ENCODE measurements at places on chromosomes 5 and 9.

GRCh38 chr9:79656169-79656568 is 84.4 kb downstream of the TLE4 start:
- DNase-seq = no peak

GRCh38 chr9:131423171-131423581 is 29.3 kb downstream of the PRRC2B start:
- DNase-seq = peak; percentile 77

DNA sequence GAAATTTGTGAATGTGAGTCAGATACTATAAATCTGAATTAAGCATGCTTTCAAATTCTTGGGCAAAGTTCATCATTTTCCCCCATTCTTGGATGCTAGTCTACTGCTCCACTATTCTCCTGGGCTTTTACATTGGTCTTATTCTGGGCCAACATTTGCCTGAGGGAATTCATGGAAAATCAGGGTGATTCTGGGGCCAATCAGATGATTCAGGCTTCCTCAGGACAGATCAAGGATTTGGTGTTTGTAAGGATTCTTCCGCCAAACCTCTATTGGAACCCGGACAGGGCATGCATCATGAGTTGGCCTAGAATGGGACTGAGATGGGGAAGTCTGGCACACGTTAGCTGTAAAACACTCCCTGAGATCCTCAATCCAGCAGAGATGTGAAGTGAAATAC is 113.8 kb downstream of the MEF2C start:
- DNase-seq = peak; percentile 62

GRCh38 chr5:62473209-62473608 is 60.6 kb downstream of the IPO11 start:
- peak; percentile 47 for DNase-seq

DNA sequence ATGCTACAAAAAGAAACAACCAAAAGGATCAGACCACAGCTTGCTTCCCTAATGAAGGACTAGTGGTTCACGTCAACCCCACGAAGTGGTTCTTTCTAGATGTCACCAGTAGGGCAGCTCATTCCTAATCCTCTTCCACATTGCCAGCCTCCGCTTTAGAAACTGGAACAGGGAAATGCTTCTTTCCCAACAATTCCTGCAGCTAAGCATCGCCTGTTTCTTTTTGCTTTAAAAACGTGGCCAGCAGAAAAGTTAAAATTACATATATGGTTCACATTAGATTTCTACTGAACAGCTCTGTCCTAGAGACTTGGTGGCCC is 100.2 kb downstream of the MTX3 start:
- no peak for DNase-seq

GRCh38 chr5:148778882-148779281 is 47.5 kb upstream of the ADRB2 start:
- DNase-seq = no peak

DNA sequence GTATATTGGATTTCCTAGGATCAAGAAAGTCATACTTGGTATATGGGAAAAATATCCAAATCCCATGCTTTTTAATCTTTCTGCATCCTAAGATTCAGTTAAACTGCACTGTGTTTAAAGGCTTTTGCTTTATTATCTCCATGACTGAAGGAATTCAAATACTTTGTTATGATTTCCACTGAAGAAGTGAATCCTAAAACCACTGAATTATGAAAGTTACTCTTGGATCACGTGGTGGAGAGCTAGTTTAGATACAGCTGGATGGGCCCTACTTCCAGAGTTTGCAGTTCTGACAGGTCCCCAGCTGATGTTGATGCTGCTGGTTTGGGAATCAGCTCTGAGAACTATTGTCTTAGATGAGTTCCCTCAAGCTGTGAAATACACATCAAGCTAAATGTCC is 5.0 kb downstream of the DAB2 start:
- DNase-seq = no peak

DNA sequence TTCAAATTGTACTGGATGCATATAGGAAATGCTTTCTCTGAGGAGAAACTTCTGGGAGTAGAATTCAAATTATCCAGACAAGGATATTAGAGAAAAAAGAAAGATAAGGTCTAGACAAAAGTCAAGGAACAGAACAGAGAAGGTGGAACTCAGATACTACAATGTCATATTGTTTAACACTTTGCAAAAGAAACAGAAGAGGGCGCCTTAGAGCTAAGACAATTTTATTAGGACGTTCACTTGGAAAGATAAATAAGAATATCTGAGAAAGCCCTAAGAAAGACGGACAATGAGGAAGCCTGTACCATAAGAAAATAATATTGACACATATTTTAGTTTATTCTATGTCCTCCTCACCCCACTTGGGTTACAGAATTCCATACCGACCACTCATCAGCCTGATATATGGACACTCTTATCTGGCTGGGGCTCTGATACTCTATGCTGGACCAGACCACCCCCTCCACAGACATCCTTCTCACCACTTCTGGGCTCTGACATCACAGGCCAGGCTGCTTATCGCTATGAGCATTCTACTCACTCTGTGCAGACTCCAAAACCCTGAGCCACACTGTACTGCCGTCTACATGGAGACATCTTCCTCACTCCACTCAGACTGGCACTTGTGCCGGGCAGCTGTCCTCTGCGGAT is 9.1 kb upstream of the AK3 start:
- peak; percentile 75 for DNase-seq

DNA sequence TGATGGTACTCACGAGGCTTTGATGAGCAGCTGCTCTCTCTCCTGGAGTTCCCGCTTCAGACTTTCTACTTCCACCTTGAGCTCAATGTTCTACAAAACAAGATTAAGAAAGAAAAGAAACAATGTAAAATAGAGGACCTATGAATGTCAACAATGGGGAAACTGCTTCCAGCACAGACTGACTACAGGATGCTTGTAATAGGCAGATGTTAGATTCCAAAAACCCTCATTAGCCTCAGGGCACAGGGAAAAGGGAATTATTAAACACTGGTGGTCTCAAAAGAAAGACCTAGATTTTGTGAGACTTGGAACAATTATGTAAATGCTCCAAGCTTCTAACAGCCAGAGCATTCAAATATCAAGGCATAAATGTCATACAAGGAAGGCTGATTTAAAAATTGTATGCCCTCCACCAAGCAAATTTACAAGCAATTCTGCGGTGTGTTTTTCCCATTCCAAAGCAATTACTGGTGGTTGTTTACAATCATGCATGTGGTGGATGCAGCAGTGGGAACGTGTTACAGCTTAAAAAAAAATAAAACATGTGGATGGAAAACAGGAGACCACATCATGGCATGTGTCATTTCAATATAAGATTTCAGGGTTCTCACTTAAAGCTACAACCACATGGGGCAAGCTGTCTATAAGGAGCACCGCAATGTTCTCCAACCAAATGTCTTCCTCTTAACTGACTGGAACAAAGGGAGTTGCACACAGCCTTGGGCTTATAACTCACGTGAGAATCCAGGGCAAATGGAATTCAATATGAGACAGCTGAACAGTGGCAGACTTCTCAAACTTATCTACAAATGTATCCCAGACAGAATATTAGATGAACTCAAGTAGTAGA is 34.0 kb downstream of the CDK5RAP2 start:
- no peak for DNase-seq

DNA sequence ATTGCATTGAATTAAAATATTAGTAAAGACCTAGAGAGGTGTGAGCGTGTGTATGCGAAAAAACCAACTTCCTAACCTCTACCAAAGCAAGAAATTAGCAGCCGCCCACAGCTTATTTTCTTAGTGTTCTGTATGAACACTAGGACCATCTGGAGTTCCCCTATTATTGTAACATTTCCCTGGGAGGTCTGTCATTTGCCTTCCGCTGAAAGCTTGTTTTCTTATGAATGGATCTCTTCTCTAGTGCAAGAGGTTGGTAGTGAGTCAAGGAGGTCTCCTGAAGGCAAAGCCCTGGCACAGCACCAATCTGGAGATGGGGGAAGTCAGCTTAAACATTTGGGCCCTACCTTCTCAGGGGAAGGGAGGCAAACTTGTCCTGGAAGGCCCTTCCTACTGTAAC is 10.8 kb downstream of the TNFSF8 start:
- no peak for DNase-seq

DNA sequence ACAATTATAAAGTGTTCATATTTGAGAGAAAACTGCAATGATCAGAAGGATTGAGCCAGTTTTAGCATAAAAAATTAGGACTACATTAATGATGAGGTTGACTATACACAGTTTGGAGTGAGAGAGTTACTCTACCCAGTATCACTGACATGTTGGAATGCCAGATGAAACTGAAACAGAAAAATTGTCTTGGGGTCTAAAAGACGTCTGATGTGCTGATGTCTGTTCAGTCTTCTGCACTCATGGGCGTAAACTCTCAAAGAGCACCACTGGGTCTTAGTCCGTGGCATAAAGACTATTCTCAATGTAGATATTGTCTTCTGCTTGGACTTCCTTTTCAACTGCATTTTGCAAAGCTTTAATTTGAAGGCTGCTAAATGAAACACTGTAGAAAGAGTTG is 29.5 kb downstream of the HAVCR1 start:
- DNase-seq = no peak

GRCh38 chr9:122179054-122179689 is 19.5 kb downstream of the MORN5 start:
- no peak for DNase-seq

DNA sequence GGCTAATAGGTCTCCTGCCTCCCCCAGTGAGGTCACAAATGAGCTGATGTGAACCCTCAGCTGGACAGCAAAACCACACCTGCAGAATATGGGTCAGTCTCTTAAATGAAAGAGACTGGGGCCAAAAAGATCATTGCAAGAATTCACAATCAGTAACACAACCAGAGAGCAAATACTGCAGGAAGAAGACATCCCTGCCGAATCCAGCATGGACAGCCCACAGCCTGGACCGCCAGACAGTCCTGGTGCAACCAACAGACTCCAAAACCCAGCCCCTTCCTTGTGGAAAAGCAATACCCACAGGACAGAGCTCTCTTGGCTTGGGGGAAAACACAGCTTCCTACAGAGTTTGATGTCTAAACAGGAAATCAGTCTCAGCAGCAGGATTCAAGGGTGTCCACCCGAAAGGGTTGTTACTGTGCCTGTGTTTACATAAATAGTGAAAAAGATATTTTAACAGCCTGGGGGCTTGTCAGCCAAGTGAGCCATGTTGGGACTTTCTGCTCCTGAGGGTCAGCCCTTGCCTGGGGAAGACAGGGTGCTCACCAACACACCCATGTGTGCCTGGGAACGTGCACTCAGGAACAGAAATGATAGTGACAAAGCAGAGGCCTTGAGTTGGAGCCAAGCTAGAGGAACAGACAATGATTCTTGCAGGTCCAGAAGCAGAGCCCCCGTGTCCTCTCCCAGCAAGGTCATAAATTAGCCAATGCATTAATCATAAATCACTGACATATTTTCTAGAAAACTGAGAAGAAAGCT is 106.2 kb downstream of the SEMA5A start:
- DNase-seq = peak; percentile 62

DNA sequence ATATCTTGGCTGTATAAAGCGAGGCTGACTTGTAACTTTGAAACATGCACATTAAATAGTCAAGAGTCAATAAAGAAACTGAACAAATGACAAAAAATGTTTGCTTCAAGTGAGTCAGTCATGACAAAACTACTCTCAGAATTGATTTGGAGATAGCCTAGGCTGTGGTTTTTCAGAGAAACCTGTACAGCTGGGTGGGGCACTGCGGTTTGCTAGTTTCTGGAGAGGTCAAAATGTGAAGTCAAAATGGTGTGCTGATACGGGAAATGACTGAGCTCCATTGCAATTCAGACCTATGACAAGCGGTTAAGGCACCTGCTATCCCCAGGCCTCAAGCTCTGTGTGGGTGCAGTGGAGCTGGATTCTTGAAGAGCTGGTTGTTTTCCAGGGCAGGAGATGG is 10.3 kb upstream of the CD180 start:
- peak; percentile 97 for DNase-seq

DNA sequence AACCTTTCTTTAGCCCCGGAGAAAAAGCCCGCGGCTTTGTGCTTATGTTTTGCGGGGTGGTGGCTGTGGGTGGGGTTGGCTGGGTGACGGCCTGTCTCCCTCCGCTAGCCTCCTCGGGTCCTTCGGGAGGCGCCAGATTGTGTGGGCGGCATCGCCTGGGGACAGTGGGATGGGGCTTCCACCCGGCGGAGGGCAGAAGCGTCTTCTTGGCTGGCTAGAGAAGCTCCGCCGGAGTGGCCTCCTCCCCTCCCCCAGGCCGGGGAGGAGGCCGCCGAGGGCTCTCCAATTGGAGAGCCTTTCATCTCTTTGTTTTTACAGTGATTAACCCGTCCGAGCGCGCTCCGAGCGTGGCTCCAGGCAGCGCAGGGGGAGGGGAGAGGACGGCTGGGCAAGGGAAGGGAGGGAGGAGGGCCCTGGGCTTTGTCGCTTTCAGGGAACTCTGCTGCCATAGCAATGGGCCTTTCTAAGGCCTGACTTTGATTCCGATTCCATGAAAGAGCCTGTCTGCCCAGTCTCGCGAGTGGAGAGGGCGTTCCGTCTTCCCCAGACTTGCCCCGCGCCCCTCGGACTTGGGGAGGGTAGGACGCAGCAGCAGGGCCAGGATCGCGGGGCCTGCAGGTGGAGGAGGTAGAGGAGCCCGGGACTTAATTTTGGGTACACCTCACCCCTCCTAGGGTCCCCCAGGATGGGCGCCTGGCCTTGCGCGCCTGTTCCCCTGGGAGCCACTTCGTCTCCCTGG is 36.7 kb upstream of the TIFAB start:
- DNase-seq = peak; percentile 76

GRCh38 chr5:131992370-131992769 is 19.1 kb downstream of the ACSL6 start:
- DNase-seq = no peak

GRCh38 chr9:92657296-92658094 is 12.4 kb downstream of the IPPK start:
- DNase-seq = no peak

- DNase-seq = no peak
Observed at GRCh38 chr5:140842798-140843733, 2.1 kb downstream of the PCDHA8 start.

DNA sequence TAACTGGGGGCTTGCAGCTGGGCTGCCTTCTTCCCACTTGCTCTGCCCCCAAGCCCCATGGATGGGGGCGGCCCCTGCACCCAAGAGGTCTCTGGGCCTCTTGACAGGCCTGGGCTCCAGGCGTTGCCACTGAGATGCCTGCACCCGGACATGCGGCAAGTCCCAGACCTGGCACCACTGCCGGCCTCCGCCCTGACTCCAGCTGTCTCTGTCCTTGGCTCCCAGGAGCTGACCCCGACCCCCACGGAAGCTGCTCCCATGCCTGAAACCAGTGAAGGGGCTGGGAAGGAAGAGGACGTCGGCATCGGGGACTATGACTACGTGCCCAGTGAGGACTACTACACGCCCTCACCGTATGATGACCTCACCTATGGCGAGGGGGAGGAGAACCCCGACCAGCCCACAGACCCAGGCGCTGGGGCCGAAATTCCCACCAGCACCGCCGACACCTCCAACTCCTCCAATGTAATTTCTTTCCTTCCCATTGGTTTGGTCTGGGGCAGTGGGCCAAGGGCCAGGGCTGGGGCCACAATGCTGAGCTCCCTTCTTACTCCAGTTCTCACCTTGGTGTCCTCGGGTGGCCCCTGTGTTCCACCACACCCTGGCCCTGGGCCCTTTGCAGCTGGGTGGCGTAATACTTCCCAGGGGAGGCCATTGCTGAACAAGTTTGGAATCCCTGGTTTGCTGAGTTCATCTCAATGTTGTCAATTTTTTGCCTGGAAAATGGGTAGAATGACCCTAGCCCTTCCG is 88.6 kb downstream of the COL5A1 start:
- no peak for DNase-seq

- peak; percentile 93 for DNase-seq
Observed at GRCh38 chr9:94867842-94868312, 141.4 kb downstream of the AOPEP start.

- no peak for DNase-seq
Observed at GRCh38 chr5:106393276-106393675, 1277.5 kb downstream of the EFNA5 start.

- peak; percentile 43 for DNase-seq
Observed at GRCh38 chr5:65611524-65611923, 12.6 kb downstream of the TRIM23 start.
